ENCODE measurements at places on chromosomes 5 and 9.

GRCh38 chr9:119986713-119987112 lies 593.3 kb downstream of the CDK5RAP2 start:
- no peak for DNase-seq

DNA sequence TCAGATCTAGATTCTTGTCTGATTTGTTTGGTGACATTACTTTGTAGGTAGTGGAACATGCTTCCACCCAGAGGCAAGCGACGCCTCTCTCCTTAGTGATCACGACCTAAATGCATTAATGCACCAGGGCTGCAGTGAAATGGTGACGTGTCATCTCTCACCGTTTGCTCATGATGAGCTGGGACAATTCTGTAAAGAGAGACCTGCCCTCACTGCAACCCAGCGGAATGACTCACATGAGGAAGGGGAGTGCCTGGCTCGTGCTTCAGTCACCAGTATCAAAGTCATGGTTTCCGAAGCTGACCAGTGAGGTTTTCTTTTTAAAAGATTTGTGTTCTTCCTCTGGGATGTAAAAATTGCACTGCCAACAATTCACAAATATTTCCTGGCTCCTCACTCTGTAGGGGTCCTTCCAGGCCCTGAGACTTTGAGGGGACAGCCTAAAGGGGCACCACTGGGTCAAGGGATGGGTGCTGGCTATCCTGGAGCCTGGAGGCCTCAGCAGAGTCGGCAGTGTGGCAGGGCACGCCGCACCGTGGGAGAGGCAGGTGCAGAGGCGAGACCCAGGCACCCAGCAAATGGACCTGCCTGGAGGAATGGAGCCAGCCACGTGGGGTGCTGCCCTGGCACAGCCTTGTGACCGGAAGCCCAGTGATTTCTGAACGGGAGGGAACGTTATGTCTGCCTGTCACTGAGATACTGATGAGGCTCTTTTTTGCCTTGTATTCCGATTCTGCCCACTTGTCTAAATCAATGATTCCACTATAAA lies 17.3 kb downstream of the QSOX2 start:
- DNase-seq: no peak

- DNase-seq: no peak
These were observed 76.7 kb downstream of the GRAMD2B start for GRCh38 chr5:126499853-126500342.

GRCh38 chr9:29775491-29775890 lies 2202.2 kb upstream of the C9orf72 start:
- no peak for DNase-seq

DNA sequence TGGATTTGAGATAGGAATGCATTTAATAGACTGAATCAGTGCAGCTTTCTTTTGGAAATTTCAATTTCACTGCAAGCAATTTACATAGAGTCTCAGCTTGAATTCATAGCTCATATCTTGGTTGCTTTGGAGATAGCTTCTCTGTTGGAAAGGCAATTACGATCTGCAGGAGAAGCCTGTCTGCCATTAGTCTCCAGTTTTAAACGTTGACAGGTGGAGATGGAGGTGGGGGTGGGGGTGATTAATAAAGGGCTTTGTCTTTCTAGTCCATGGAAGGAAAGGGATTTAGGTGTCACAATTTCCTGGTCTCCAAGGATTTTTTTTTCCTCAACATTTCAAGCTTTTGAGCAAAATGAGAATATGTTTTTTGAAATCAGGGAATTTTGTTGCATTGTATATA lies 184.7 kb downstream of the CARTPT start:
- DNase-seq: no peak

DNA sequence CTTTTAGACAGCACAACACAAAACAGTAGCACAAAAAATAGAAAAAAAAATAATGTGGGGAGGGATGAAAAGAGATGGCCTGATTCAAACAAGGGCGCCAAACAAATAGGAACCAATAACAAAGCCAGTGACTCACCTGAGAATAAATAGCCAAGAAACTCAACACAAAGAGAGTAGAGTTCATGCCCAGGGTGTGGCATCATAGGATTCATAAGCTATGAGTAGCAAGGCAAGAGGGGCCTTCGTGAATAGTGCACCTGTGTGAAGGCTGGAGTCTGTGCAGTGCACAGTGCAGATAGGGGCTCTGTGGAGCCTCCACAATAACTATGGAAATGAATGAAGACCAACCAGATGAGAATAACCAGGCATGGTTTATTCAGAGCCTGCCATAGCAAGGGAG lies 541.7 kb downstream of the SPOCK1 start:
- DNase-seq: no peak

DNA sequence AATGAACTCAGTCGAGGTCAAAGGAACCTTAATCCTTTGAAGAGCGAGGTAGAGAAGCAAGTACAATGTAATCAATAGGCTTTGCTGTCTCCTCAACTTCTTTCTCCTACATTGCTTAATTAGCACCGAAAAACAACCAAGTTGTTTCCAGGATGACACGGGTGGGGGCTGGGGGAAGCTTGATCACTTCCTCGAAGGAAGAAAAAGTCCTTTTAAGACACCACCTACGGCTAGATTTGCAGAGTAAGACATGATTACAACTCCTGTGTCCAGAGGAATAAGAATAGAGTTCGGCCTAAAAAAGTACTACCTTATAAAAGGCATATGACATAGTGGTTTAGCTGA lies 811 bp upstream of the ARRDC3 start:
- peak; percentile 39 for DNase-seq

GRCh38 chr5:170387775-170388639 lies 1.2 kb downstream of the KCNMB1 start:
- DNase-seq: no peak

DNA sequence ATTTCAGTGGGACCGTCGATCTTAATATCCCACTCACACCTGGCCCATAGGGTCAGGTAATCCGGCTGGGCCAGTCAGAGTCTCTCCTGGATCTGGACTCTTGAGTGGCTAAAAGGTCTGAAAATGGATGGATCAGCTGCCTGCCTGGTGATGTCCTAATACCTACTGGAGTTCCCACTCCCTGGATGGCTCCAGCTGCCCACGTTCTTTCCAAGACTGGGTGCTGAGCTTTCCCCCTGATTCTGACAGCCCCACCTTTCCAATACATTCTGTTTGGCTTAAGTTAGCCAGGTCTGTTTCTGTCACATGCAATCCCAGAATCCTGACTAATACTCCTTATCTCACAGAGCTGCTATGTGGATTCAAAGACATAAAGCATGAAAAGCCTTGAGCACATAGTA lies 10.2 kb downstream of the SH3PXD2B start:
- DNase-seq: no peak

- no peak for DNase-seq
These were observed 169.4 kb upstream of the ZNF462 start for GRCh38 chr9:106693558-106693957.

DNA sequence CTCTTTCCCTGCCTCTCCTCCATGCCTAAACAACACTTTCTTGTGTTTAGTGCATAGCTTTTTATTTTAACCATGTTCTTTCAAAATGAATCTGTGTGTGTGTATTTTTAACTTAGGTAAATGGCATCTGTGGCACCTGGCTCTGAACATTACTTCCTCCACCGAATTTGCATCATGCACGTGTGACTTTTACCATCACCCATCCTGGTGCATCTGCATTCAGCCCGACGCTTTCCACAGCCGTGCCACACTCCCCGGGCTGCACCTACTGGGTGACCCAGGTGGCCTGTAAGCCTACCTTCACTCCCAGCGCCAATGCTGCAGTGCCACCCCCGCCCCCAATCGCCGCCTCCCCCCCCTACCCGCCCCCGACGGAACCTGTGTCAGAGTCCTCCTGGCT lies 12.7 kb upstream of the FCN1 start:
- DNase-seq: no peak

- no peak for DNase-seq
These were observed 9.3 kb upstream of the RNF20 start for GRCh38 chr9:101524371-101524770.

- no peak for DNase-seq
These were observed 409.9 kb upstream of the EDIL3 start for GRCh38 chr5:84794486-84795035.

DNA sequence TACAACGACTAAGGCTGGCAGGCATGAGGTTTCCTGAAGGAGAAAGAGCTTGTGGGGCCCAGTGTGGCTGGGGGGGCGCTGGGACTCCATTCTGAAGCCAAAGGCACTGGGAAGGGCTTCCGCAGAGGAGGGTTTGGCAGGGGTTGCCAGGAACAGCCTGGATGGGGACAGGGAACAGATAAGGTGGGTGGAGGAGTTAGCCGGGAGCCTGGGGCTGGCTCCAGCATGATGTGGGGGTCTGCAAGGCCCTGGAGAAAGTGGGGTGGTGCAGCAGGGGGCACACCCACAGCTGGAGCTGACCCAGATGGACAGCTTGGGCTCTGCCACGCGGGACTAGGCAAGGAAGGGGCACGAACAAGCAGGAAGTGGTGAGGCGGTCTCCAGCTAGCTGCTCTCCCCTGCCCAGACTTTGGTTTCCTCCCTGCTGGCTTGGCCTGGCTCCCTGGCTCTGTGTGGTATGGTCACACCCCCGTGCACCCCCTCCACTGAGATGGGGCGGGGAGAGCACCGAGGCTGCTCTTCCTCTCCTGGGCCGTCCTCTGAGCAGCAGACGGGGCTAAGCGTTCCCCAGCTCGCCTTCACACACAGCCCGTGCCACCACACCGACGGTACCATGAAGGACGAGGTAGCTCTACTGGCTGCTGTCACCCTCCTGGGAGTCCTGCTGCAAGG lies at the start of gene LTC4S:
TSS of gene LTC4S (plus strand) at position 519 of the 672 bp plus-strand sequence. CDS start at position 614, 95 bp downstream.
- DNase-seq: peak; percentile 47

GRCh38 chr9:133618726-133619125 lies 9.5 kb upstream of the FAM163B start:
- no peak for DNase-seq

GRCh38 chr5:58231041-58231440 lies 228.8 kb downstream of the PLK2 start:
- DNase-seq: no peak

DNA sequence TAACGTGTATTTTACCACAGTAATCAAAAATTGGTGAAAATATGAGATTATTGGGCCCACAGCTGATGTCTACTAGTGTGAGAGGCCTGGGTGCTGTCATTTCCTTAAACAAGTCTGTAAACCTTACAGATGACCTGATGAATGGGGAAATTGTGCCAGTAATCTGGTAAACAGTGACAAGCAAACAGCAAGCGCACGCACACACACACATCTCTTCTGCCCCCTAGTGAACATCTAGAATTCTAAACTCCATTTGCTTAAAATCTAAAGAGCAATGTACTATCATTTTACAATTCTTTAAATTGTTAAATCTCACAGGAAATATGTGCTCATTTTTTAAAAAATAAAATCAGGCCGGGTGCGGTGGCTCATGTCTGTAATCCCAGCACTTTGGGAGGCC lies 7.5 kb upstream of the RAPGEF1 start:
- peak; percentile 73 for DNase-seq

GRCh38 chr5:134580001-134580460 lies 52.6 kb downstream of the SAR1B start:
- no peak for DNase-seq

DNA sequence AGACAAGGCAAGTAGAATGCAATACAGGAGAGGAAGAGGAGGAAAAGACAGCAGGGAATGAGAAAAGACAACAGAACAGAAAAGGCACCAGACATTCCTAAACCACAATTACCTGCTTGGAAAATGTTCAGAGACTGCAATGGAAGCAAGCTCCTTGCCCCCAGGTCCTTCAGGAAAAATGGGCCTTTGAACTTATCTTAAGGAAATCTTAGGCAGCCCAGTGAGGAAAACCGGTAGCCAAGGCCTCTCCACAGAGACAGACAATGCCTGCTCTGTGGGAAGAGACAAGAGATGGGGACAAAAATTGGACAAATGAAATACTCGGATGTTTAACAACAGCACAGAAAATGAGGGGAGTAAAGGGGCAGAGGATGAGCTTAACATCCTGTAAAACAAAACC lies 31.2 kb downstream of the HTR4 start:
- DNase-seq: no peak

DNA sequence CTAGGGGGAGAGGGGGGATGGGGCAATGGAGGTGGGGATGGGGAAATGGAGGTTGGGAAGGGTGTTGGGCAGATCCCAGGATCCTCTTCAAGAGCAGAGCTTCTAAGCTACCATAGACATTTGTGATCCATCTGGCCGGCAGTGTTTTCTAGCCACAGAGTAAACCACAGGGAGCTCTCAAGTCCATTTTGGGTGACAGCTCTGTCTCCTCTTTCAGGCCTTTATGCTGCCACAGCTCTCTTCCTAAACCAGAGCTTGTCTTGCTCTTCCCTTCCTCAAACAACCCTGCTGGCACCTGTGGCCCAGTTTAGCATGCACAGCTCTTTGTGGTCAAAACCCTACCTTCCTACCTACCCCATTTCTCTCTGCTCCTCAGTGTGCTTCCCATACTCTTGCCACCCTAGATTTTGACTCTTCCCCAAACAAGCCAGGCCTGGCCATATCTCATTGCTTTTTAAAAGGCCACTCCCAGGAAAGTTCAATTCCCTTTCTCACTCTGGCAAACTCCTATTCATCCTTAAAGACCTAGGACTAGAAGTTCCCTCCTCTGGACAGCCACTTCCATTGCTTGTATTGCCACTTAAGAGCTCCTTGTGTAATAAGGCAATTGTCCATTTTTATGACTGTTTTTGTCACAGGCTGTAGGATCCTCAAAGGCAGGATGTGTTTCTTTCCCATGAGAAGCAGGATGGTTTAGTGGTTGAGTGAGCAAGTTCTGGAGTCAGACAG lies 84.3 kb upstream of the PANK3 start:
- DNase-seq: no peak

DNA sequence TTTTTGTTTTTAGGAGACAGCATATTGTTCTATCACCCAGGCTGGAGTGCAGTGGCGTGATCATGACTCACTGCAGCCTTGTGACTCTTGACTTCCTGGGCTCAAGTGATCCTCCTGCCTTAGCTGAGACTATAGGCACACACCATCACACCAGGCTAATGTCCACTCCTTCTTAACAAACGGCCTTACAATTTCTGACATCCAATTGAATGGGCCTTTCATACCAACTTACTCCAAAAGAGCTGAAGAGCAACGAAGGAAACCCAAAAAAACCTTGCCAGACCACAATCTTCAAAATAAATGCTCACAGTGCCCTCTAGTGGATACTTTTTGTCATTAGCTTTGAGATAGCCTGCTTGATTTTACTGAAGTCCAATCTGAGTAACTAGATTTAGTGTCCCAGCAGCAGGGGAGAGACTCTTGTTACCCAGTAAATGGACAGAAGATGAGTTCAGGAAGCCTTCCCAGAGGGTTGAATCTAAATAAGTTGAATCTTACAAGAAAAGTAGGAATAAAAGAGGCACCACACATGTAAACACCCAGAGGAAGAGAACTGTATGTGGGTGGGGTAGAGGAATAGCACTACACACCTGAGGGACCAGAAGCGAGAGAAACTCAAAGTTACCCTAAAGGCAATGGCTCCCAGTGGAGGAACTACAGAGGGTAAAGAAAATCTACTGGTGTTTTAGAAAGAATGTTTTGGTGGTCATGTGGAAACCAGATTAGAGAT lies 9.3 kb downstream of the ZNF622 start:
- no peak for DNase-seq

DNA sequence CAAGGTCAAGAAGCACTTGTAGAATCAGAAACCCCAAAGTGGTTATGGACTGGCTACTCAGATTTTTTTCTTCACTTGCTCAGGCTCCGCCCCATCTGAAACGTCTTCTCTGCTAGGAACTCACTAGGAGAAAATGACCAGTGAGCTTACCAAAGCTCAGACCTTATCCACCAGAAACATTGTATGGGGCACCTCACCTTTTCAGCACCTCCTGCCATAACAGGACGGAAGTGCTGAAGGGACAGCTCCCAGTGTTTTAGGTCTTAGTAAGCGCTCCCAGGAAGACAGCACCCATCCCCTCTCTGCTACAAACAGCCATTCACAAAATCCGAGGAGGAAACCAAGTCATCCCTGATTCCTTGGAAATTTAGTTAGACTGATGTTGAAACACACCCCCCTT lies 1.2 kb upstream of the GABRA1 start:
- DNase-seq: no peak

- DNase-seq: no peak
These were observed 1.2 kb downstream of the CCNH start for GRCh38 chr5:87411586-87411972.

Data from anterior cingulate cortex (tissue), 58 donors.